WTC11 (cell line): ENCODE measurements at places on chromosomes 2 and 18. TPM values are rescaled to one million over a fixed set of nuclear protein-coding genes. Genes with fewer than 3 reads are reported as not detected.

MYCN gene
- total RNA-seq, result 68.3 to 77.5 TPM (median 75.3 TPM) in 3 replicates

- DNase-seq, result no peak
Observed at GRCh38 chr2:17156086-17156485, 362.2 kb downstream of the RAD51AP2 start.

TNS1 gene
- 4.2 to 5.4 TPM (median 4.5 TPM) in 3 replicates for total RNA-seq

TNFRSF11A gene
- 3.9 to 4.9 TPM (median 4.7 TPM) in 3 replicates for total RNA-seq

NPHP1 gene
- 2.5 to 3.8 TPM (median 3.1 TPM) in 3 replicates for total RNA-seq

- no peak for DNase-seq
Observed at GRCh38 chr2:207362716-207363115, 167.0 kb upstream of the CREB1 start.

DNA sequence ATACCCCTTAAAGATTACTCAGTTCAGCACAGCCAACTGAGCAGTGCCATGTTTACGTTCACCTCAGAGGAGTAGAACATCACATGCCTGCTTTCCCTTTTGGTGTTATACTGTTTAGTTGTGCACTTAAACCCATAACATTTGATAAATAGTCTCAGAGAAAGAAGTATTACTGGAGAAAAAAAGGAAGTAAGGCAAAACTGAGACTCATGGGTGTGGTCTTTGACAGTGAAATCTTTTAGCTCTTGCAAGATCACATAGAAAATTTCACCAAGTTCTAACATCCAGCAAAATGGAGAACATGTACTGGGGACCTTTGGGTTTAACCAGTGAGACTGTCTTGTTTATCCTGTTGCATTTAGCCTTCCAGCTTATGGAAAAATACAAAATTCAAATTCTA lies 5.6 kb downstream of the TANK start:
- DNase-seq, result no peak

GRCh38 chr2:84223191-84223590 lies 235.9 kb downstream of the SUCLG1 start:
- no peak for DNase-seq

TFCP2L1 gene
- total RNA-seq, result 3.3 to 4.3 TPM (median 3.7 TPM) in 3 replicates

PLGLB1 gene
- 0.44 to 0.55 TPM (median 0.52 TPM) in 3 replicates for total RNA-seq

DNA sequence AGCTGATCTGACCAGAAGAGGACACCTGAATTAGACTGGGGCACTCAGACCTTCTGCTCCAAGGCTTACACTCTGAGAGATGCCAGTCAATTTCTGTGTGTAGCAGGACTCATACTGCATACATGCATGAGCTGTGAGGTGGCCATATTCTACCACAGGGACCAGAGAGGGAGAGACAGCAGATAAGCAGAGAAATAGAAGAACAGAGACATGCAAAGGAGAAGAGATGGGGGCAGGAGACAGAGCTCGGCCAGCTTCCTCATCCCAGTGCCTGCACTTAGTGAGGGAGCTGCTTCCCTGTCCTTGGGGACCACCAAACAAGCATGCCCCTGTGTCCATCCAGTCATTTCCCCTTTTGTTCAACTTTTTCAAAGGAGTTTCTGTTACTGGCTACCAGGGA lies 73.9 kb upstream of the ALK start:
- DNase-seq, result no peak

DNA sequence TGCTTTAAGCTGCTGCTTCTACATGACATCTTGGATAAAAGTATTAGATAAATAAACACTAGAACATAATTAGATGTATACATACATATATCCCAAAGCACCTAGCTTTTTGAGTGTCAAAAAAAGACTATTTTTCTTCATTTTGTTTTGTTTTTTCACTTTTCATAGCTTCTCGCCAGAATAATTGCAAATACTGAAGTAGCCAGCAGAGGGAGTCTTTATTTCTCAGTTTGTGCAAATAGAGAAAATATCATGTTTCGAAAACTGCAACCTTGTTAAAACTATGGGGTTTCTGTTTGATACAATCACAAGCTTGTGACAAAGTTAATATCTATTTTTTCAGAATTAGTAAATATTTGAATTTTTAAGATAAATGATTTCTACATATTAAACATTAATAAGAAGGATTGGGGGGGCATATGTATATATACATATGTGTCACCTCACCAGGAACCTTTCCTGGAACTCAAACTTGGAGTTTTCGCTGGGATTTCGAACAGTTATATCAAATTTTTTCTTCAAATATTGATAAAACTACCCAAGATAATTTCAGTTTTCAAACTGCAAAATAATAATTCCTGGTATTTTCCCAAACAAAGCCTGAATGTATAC lies 61.0 kb downstream of the GRB14 start:
- no peak for DNase-seq

TRIM54 gene
- 3.0 to 3.4 TPM (median 3.3 TPM) in 3 replicates for total RNA-seq

DNA sequence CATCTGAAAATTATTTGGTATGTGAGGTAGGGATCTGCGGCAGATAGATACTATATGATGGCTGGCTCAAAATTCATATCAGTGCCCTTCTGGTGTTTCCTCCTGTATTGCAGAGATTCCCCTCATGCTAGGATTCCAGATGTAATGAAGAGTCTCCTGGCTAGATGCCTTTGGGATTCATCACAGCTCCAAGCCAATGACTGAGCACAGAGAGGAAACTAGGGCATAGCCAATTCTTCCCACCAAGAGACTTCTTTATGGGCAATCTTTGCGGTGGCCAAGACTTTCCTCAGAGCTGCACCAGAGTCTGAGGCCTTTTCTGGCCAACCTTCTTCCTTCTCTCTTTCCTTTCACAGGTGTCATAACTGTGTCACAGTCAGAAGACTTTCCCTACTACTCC lies 25.5 kb upstream of the CIB4 start:
- no peak for DNase-seq

CXCR1 gene
- total RNA-seq, result not detected in 3 replicates

CASP10 gene
- 2.8 to 2.9 TPM (median 2.8 TPM) in 3 replicates for total RNA-seq

DNA sequence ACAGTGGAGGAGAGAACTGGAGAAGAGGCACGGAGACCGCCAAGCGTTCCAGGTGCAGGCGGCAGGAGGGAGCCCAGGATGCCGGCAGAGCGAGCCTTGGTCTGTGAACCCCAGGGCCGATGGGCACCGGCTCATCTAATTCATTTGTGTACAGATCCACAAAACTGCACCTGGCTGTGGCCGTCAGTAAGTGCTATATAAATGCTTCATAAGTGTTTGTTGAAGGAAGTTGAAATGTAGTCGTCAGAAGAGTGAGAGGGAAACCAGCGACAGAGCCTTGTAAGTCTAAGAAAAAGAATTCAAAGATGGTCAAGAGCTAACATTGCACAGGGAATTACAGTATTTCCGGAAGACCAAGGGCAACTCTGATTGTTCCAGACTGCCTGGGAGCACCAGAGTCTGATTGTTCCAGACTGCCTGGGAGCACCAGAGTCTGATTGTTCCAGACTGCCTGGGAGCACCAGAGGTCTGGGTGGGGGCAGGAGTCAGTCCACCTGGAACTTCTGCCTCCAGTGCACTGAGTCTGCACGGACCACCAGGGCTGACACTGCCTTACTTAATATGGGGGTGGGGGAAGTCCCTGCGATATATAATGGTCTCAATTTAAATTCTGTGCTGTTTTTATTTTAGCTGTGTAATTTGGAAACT lies 112.3 kb downstream of the BCL2 start:
- DNase-seq, result no peak

HTR2B gene
- not detected in 3 replicates for total RNA-seq

DNA sequence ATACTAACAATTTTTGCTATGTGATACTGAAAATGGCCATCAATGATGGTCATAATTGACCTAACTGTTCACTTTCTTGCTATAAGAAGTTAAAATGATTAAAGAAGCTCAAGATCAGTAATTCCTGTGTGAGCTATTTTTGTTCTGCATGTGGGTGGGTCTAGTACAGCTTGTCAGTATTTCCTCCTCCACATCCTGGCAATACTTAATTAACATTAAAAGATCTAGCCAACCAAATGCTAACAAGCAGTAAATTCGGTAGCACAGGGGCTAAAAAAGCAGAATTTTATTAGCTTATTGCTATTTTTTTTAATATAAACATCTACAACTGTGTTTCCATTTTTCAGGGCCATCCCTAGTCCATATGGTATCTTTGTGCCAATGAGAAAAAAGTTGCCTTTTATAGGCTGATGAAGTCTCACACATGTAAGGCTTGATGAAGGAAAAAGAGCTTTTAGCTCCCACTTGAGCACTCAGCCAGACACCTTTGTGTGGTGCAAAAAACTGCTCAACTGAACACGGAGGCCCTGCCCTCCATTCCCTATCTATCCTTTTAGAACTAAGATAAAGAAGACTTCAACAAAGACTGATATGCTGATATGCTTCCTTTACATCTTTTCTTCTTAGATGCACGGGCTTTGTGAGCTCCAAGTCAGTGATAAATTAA lies 4.9 kb upstream of the PNO1 start:
- DNase-seq, result no peak

DNA sequence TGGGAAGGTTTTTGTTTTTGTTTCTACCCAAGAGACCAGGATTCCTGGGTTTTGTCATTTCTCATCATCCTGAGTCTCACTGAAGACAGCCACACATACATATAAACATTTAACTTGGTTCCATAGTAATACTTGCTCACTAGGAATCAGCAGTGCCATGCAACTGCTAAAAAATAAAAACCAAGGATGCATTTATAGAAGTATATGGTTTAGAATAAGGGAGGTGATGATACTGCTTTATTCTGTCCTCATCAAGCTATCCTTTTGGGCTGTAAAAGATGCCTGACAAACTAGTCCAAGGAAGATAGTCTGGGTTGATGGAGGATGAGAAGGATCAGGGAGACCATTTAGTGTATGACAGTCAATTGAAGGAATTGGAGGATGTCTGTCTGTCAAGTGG lies 740 bp downstream of the SPATA3 start:
- no peak for DNase-seq

ANKRD62 gene
- not detected in 3 replicates for total RNA-seq

DNA sequence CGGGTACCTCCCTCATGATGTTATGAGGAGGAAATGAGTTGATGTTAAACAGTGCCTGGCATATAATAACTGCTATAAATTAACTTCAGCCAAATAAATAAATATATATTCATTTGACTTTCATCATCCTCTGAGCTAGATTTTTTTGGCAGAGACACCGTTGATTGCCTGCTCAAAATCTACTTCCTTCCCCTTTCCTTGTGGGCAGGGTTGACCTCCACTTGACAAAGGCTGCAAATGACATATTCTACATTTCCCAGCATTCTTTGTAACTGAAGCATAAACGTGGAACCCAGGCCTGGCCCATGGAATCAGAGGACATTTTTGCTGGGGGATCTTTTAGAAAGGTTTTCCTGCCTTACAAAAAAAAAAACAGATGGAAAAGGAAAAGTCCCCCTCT lies 177.8 kb downstream of the TXNL1 start:
- DNase-seq, result no peak

DNA sequence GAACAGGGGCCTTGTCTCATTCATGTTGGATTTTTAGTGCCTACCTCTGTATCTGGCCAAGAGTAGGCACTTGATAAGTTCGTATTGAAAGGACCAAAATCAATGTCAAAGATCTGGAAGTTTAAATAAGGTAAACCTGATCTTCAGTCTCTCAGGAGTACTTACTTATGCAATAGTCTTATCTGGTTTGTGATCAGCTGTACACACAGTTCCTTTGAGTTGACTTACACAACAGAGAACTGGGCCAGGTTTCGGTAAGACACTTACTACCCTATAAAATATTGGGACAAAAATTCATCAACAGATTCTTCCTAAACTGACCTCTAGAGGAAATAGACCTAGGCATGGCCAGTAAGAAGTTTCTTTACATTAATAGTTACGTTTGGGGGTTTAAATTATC lies 113.6 kb upstream of the NXPH2 start:
- no peak for DNase-seq

GRCh38 chr2:189293164-189293563 lies 113.6 kb upstream of the COL5A2 start:
- DNase-seq, result no peak

CHRND gene
- total RNA-seq, result 0.07 to 0.11 TPM in 2 of 3 replicates, not detected in the other

PHOSPHO2 gene
- 6.1 to 8.1 TPM (median 7.3 TPM) in 3 replicates for total RNA-seq

- DNase-seq, result no peak
Observed at GRCh38 chr18:44651478-44651877, 29.2 kb upstream of the SETBP1 start.

GRCh38 chr2:119106301-119106897 lies 52.2 kb downstream of the C1QL2 start:
- peak; percentile 81 for DNase-seq

C2orf80 gene
- 0.39 to 0.96 TPM (median 0.87 TPM) in 3 replicates for total RNA-seq

DNA sequence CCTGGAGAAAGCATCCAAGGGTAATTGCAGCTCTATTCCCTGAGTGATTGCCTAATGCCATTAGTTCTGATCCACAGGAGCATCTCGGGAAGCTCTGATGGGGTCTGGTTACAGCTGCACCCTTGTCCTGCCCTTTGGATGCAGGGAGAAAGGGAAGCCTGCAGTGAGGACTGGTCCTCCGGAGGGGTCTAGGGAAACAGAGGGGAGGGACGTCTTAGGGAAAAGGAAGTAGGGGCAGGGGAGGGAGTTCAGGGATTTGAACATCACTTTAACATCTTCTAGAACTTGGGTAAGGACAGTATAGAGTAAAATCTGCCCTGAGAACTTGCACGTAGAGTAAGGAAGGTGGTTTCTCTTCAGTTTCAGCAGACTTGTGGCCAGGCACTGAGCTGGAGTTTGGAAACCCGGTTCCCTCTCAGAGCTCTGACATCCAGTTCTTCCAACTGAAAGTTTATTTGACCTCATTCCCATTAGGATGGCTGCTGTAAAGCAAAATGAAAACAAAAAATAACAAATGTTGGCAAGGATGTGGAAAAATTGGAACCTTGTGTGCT lies 20.5 kb downstream of the ONECUT2 start:
- no peak for DNase-seq

SPRED2 gene
- 26.4 to 34.1 TPM (median 32.7 TPM) in 3 replicates for total RNA-seq

NAPG gene
- total RNA-seq, result 24.2 to 28.7 TPM (median 25.8 TPM) in 3 replicates

GTF2A1L gene
- not detected in 3 replicates for total RNA-seq

FECH gene
- 16.6 to 21.8 TPM (median 19.6 TPM) in 3 replicates for total RNA-seq

DNA sequence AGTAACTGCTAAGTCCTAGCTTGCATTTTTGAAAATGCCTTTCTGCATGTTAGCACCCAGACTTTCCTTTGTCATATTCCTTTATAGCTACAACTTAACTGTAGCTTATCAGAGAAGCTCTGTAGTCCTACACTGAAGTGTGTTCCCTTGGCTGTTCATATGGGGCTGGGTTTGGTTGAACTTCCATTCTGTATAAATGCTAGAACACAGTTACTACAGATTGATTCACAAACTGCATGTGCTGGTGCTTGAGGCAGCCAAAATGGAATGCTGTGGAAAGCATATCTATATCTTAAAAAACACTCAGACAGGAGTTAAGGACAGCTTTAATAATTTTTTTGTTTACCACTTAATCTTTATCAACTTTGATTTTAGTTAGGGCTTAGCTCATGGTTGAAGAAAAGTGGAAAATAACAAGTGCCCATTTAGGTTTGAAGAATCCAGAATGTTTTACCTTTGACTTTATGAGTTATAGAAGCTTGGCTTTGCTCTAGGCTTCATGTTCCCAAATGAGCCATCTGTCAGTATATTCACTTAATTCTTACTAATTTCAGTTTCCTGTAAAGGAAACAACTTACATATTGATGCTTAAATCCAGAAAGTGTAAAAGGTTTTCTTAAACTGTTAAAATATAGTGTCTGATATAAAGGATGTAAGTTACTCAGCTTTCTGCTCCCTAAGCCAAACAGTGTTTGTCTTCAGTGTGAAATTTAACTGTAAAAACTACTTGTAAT lies 148.9 kb downstream of the AGPS start:
- DNase-seq, result no peak
